ENCODE measurements at places on chromosomes 16 and 17.

GRCh38 chr17:27430882-27431491 is 25.3 kb upstream of the KSR1 start:
- no peak for DNase-seq

- DNase-seq: no peak
These were observed 76.8 kb downstream of the ABCA8 start for GRCh38 chr17:68878226-68878885.

DNA sequence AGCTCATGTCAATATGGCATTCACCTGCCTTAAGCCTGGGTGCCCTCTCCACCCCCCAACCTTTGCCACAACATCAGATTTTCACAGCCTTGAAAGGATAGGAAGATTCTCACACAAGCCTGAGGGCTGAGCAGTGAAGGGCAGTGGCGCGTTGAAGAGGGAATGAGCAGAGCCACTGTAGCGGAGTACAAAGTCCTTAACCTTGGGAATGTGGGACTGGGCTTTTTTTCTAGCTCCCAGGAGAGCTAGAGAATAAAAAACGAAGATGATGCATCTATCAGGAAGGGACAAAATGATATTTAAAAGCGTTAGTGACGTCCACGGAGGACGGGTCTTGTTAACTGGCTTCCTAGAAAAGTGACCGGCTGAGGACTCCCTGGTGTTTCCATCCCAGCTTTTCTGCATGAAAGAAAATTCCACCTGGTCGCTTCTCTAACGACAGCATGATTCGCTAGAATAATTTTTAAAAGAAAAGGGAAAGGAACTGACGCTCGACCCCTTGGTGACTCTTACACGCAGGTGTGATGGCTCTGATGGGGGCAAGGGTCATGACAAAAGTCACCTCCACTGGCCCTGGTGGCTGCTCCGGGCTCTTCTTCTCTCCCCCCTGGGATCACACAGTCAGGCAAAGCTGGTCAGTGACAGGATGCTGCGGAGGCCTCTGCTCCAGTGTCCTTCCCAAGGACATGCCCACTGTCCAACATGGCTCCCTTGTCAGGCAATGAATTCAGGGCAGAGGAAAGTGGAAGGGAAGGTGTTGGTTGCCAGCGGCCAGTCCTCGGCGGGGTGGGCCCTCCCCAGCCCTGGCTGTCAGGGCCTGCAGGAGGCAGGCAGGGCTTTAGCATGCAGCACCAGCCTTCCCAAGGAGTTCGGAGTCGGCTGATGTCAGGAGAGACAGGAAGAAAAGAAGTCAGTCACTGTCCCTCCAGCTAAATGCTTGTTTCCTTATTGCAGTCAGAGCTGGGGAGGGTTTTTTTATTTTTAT is 58.4 kb upstream of the IRX3 start:
- DNase-seq: no peak

DNA sequence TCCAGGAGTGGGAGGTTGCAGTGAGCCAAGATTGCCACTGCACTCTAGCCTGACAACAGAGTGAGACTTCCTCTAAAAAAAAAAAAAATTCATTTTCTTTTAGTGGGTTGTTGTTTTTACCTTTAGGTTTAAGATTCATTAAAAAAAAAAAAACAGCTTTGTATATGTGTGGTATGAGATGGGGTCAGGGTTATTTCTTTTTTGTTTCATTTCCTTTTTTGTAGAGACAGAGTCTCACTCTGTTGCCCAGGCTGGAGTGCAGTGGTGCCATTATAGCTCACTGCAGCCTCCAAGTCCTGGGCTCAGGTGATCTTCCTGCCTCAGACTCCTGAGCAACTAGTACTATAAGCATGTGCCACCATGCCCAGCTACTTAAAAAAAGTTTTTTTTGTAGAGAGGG is 47.0 kb downstream of the BCAS3 start:
- no peak for DNase-seq

- DNase-seq: no peak
These were observed 1.2 kb upstream of the GLIS2 start for GRCh38 chr16:4314532-4315185.

- DNase-seq: no peak
These were observed 3.6 kb upstream of the C16orf96 start for GRCh38 chr16:4552541-4552940.

GRCh38 chr16:64627288-64627687 is 494.6 kb downstream of the CDH11 start:
- no peak for DNase-seq

- DNase-seq: no peak
These were observed 8.1 kb upstream of the TNFRSF13B start for GRCh38 chr17:16980061-16980460.

DNA sequence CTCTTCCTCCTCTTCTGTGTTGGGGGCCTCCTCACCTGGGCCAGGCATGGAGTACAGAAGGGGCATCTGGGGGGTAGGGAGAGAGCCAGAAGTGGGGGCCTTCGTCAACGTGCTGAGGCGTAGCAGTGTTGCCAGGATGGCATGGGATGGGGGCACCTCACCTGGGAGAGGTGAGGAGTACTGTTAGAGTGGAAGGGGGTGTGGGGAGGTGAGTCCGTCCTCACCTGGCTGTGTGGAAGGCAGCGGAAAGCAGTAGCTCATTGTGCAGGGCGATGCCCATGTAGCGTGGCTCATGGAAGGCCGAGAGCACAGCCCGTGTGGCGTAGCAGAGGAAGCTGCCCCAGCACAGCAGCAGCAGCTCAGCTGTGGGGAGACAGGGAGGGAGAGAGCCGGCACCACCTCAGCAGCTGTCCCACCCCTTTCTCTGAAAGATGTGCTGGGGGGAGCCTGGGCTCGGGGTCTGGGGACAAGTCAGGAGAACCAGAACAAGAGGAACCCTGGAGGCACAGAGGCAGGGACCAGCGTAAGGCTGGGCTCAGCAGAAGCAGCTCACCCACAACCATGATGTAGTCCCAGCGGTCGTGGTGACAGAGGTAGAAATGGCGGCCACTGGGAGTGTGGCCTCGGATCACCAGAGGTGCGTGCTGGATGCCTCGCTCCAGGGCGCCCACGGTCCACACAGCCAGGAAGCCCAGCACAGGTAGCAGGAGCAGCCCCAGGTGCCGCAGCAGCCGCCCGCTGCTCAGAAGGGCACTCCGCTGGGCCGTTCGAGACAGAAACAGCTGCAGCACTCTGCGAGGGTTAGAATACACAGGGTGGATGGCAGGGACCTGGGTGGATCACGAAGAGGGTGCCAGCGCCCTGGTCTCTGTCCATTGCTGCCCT is 9.0 kb downstream of the GPR179 start:
- DNase-seq: no peak

GRCh38 chr17:62671553-62671952 is 44.1 kb downstream of the MRC2 start:
- DNase-seq: peak; percentile 64

DNA sequence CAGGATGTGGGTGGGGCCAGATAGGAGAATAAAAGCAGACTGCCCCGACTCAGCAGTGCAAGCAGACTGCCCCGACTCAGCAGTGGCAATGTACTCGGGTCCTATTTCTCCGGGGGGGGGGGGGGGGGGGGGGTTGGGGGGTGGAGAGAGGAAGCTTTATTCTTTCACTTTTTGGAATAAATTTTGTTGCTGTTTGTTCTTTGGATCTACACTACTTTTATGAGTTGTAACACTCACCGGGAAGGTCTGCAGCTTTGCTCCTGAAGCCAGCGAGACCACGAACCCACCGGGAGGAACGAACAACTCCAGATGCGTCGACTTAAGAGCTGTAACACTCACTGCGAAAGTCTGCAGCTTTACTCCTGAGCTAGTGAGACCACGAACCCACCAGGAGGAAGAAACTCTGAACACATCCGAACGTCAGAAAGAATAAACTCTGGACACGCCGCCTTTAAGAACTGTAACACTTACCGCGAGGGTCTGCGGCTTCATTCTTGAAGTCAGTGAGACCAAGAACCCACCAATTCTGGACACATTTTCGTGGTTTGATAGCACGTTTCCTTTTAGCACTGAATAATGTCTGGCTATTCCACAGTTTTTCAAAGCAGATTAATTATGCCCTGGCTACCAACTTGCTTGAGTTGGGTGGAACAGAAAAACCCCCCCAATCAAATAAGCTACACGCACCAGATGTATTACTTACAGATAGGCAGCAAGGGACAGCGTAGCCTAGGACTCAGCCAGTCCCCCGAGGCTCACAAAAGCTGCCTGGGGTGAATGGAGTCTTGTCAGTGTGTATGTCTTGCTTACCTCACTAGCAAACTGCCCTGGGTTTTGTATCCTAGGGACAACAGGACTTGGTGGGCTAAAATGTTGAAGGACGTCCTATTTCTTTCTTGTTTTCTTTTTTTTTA is 11.9 kb downstream of the FZD2 start:
- no peak for DNase-seq

DNA sequence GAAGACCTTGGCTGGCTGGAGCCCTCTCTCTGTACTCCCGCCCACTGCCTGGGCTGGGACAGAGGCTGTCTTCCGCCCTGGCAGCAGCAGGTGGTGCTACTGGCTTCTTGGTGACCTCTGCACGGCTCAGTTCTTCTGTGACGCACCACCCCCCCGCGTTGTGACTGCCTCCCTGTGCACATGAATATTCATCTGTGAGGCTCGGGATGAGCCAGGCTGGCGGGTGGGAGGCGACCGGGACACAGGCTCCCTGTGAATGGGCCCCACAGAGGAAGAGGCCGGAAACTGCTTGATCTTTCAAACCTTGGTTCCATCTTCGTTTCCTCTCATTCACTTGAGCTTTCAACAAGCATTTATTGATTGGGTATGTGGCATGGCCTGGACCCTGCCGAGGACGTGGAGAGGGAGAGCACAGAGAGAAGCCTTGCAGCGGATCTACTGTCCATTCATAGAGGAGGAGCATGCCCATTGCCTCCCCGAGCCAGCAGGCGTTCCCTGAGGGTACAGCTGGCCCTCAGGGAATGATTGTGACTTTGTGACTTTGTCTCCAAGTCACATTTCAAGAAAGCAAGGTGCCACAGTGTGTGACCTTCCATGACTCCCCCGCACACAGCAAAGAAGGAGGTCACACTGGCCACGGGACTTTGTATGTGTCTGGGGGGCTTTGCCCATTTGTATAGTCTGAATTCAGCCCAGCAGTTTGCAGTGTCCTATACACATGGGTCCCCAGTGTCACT is 45.0 kb downstream of the B9D1 start:
- DNase-seq: no peak

DNA sequence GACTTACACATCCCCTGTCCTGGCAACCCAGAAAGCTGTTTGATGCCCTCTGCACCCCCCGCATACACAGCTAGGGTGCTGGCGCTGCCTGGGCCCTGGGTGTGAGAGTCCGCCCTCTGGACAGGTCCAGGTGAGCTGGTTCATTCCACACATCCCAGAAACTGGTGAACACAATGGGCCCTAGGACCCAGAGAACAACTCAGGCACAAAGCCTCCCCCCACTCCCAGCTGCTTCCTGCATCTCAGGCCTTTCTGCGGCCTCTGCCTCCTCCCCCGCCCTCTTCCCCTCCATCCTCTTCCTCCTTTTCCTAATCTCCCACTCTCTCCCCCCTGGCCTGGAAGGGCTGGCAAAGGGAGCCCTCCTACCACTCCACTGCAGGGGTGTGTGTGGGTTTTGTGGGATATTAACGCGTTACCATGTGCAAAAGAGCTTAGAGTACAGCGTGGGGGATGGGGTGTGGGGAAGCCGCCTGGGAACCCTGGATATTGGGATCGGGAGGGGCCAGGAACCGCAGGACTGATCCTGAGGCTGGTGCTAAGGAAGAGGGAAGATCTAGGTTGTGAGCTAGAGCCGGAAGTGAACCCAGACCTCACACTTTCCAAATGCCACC is 1.6 kb upstream of the PPP1R9B start:
- DNase-seq: no peak

DNA sequence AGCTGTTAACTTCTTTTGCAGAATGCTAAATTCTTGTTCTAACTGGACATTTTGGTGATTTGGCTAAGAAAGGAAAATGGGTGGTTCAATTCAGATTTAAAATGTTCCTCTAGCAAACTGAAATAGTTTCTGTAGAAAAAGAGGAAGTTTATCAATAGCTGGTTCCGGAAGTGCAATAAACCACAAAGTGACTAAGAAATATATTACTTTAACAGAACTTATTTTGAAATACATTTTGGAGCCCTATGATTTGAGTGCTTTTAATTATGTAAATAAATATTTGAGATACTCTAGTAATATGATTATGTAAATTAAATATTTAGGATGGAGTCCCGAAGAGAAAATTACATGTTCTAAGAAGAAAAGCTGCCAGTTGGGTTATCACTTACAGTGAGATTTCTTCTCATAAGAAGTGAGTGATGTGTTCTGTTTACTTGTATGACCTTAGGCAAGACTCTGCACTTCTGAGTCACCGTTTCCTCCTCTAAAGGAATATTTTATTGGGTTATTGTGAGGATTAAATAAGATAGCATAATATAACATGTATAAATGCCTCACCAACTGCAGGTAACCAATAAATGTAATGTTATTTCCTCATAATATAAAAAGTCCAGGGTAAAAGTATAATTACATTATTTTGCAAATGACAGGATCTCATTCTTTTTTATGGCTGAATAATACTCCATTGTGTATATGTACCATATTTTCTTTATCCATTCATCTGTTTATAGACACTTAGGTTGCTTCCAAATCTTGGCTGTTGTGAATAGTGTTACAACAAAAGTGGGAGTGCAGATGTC is at the start of gene EVI2B:
Gene EVI2B (minus strand): TSS at position 73 of the 800 bp plus-strand sequence. CDS start 8,445 bp downstream, outside the sequence.
- DNase-seq: no peak

- no peak for DNase-seq
These were observed 33.4 kb upstream of the CLEC18A start for GRCh38 chr16:69917739-69918138.

DNA sequence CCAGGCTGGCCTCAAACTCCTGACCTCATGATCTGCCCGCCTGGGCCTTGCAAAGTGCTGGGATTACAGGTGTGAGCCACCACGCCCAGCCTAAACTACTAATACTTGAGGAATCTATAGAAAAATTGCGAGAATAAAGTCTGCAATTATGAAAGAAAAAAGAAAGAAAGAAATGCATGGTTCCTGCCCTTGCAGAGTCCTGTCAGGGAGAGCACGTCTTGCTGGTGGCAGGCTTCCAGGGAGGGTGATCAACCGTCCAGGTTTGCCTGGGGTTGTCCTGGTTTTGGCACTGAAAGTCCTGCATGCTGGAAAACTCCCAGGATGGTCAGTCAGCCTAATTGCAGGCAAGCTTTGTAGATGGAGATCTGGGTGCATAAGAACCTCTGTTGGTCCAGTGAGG is 21.5 kb upstream of the KIFC3 start:
- no peak for DNase-seq

GRCh38 chr17:82054351-82055022 is 2.8 kb downstream of the GPS1 start:
- no peak for DNase-seq
